ENCODE measurements at places on chromosomes 13 and 19.

- no peak for DNase-seq
Measured at GRCh38 chr13:113140677-113141600, 17.5 kb upstream of the PROZ start.

- no peak for DNase-seq
Measured at GRCh38 chr13:62847520-62847919, 1431.9 kb upstream of the PCDH20 start.

DNA sequence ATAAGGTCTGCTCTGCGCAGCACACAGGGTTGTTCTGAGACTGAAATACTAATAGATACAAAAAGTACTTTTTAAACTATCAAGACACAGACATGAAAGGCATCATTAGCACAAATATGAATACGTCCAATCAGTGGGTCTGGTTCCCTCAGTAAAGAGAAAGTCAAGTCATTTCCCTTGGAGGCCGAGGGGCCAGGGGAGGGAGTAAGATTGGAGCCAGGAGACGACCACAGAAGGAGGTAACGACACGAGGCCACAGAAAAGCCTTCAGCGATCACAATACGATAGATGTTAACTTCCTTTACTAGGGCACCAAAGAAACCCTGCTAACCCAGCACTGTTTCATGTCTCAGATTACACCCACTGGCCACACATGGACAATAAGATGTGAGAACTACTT is 5.3 kb downstream of the CARS2 start:
- no peak for DNase-seq

GRCh38 chr19:35887197-35887596 is 13.1 kb downstream of the NFKBID start:
- no peak for DNase-seq

DNA sequence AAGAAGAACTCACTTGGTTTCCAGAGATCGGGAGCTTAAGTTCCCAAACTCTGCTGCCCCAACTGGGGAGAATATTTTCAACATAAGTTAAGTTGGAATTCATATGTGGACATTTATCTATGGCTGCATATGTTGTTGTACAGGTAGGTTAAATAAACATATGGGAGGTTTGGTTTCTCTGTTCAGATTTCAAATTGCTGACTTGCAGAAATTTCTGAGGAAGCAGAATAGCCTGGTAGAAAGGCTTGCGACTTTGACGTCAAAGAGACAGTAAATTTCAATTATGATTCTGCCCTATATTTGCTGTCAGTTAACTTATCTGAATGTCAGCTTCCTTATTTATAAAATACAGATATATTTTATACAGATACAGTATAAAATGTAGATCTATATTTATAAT is 40.0 kb upstream of the TPP2 start:
- DNase-seq = no peak

- DNase-seq = no peak
Measured at GRCh38 chr19:30371161-30371836, 885 bp upstream of the ZNF536 start.

DNA sequence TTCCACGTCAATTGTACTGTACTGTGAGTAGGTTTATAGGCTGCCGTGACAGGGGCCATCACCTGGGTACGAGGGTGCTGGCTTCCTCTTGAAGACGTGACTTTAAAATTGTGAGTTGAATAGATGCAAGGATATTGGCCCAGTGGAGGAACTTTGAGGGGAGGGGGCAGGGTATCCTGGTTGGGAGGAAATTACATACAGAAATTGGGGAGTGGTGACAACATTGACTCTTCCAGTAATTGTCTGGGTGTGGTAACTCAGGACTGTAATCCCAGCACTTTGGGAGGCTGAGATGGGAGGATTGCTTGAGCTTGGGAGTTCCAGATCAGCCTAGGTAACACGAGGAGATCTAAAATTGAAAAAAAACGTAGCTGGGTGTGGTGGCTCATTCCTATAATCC is 30.4 kb downstream of the DPRX start:
- no peak for DNase-seq

GRCh38 chr13:73259061-73260017 is 200.5 kb downstream of the KLF5 start:
- no peak for DNase-seq

Measured in C1 segment of cervical spinal cord (tissue), 14 donors.